ENCODE measurements at places on chromosomes 12 and 14.
A peak's percentile ranks its signal among the peaks of the same experiment; 100 is the strongest.

GRCh38 chr12:133236144-133236543, 467 bp upstream of the ANHX start:
- DNase-seq = no peak

GRCh38 chr14:54728700-54729527, 162.0 kb downstream of the SAMD4A start:
- no peak for DNase-seq

- DNase-seq = no peak
Observed at GRCh38 chr14:61076556-61076955, 95.5 kb downstream of the SLC38A6 start.

GRCh38 chr12:83065562-83065961, 378.9 kb downstream of the TMTC2 start:
- no peak for DNase-seq

DNA sequence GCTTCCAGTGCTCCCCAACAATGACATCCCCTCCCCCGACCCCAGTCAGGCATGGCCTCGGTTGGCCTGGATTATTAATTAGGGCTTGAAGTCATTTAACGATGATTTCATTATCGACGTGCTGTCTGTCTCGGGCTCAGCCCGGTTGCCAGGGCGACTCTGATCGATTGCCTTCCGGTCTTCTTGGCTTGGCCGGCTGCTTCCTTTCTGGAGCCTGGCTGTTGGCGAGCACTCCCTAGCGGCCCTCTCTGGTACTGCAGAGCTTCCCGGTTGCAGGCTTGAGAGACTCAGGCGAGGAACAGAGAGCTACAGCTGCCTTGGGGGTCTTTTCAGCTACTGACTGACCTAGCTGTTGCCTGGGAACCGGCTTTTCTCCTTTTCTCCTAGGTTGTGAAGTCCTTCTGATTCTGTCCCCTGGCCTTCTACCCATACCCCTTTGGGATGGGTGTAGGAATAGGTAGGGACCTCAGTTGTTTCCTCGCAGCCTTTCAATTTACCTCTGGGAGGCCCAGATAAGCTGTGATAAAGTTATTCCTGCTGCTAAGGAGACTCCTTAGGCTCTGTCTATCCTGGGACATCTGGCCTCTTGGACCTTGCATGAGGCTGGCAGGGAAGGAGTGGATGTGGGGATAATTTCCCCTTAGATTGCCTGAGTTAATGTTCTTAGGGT, 5.5 kb upstream of the CISTR start:
- peak; percentile 67 for DNase-seq

GRCh38 chr14:30658645-30659044, 36.5 kb downstream of the SCFD1 start:
- DNase-seq = no peak

- DNase-seq = no peak
Observed at GRCh38 chr14:22767323-22767589, 768 bp downstream of the OXA1L start.

- no peak for DNase-seq
Observed at GRCh38 chr14:89486505-89486904, 69.5 kb upstream of the FOXN3 start.

GRCh38 chr12:81811778-81812125, 52.6 kb upstream of the PPFIA2 start:
- no peak for DNase-seq

- DNase-seq = no peak
Observed at GRCh38 chr14:65333943-65334687, 78.4 kb upstream of the FUT8 start.

GRCh38 chr14:37579274-37579673, 15.8 kb downstream of the FOXA1 start:
- DNase-seq = no peak

DNA sequence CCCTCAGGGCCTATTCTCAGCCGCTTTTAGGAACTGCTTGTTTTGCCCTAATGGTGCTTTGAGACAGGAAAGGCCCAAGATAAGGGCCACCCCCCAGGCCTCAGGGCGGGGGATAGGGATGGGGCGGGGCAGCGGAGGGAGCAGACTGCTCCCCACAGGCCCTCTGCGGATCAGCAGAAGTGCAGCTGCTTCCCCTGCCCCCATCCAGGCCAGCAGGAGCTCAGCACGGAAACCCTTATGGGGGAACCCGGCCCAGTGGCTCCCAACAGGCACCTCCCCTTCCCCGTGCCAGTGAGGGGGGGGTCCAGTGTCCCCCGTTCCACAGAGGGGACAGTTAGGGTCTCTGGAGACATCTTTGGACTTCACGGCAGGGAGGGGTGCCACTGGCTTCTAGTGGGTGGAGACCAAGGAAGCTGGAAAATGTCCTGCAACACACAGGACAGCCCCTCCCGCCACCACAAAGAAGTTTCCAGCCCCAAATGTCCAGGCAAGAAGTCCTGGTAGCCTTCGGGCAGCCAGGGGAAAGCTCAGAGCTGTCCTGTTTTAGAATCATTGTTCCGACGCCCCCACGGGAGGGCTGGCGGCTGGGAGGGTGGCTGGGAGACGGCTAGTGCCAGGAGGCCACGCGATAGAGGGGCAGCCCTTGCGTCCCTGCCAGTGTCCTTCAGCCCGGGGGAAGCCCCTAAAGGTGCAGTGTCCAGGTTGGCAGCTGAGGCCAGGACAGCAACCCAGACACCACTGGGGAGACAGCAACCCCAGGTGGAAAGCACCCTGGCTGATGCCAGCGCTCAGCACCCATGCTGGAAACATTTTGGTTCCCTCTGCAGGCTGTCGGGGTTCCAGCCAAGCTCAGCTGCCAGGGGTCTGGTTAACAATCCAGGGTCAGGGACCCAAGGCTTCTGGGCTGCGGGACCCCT, 10.4 kb upstream of the GPR132 start:
- DNase-seq = peak; percentile 64

GRCh38 chr12:93050026-93050747, 121.1 kb upstream of the EEA1 start:
- no peak for DNase-seq

- DNase-seq = no peak
Observed at GRCh38 chr12:62834971-62835547, 99.9 kb downstream of the PPM1H start.

DNA sequence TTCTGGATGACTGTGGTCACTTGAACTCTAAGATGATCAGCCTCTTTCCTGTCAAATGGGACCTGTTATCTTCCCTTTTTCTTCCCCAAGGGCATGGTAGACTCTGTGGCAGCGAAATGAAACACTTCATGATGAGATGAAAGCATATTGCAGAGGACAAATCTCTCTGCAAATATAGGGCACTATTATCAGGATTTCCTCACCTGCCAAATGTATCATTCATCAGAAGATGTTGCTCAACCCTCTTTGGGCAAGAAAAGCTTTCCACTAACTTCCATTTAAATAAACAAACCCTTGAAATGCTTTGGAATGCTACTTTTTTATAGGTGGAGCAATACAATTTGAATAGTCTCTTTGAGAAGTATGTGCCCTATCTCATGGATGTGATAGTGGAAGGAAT, 105.0 kb downstream of the DNAH10 start:
- no peak for DNase-seq

GRCh38 chr12:131209082-131210070, 255.7 kb downstream of the ADGRD1 start:
- no peak for DNase-seq

- DNase-seq = no peak
Observed at GRCh38 chr12:94948232-94948810, 55.2 kb downstream of the NDUFA12 start.

Measured in CD8-positive, alpha-beta T cell (primary cell).